Vagina (tissue), 2 donors: ENCODE measurements at places on chromosomes 13 and 19.

- no peak for DNase-seq
Observed at GRCh38 chr13:106522112-106522705, 13.3 kb downstream of the EFNB2 start.

DNA sequence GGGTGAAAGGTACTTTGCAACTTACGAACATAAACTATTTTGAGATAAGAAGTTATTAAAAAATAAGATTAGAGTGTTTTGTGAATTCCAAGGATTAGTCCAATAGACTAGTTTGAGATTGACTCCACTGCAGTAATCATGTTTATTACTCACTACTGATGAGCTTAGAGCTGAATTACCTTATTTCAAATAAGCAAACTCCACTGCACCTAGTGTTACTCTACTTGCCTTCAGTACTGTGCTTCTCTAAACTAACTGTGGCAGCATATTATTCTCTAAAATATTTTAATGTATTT, 111.7 kb downstream of the MIPEP start:
- no peak for DNase-seq

- DNase-seq = no peak
Observed at GRCh38 chr13:45799451-45799850, 52.1 kb downstream of the SIAH3 start.

DNA sequence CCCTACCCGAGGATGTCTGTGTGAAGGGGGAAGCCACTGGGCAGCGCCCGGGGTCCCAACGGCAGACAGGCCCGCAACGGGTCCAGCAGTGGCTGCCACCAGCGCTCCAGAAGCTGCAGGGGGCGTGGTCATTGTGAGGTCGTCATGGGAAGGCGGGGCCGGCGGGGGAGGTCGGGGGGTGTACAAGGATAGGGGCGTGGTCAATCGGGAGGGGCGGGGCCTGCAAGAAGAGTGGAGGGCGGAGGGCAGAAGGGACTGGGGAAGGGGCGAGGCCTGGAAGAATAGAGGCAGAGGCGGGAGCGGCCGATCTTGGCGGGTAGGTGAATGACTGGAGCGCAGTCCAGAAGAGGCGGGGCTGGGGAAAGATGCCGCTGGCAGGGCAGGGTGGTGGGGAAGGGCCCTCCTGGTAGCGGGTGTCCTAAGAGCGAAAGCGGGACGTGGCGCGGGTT, 4.4 kb downstream of the FUZ start:
- no peak for DNase-seq

- no peak for DNase-seq
Observed at GRCh38 chr19:16585094-16585801, 13.0 kb upstream of the SLC35E1 start.

DNA sequence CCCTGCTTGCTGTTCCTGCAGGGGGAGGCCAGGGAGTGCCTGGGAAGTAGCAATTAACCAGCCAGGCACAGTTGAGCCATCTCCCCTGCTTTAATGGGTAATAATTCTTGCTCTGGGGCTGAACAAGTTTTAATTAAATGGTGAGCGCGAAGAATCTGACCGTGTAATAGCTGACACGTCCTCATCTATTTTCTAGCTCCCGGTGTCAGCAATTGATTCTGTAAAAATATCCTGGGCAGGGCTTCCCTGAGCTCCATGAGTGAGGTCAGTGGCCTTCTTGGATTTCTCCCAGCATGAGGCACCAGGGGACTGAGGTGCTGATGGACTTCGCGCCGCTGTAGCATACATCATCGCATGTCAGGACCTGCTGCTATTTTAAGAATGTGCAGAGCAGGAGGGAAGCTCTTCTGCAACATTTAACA, 26.9 kb downstream of the SIPA1L3 start:
- no peak for DNase-seq

DNA sequence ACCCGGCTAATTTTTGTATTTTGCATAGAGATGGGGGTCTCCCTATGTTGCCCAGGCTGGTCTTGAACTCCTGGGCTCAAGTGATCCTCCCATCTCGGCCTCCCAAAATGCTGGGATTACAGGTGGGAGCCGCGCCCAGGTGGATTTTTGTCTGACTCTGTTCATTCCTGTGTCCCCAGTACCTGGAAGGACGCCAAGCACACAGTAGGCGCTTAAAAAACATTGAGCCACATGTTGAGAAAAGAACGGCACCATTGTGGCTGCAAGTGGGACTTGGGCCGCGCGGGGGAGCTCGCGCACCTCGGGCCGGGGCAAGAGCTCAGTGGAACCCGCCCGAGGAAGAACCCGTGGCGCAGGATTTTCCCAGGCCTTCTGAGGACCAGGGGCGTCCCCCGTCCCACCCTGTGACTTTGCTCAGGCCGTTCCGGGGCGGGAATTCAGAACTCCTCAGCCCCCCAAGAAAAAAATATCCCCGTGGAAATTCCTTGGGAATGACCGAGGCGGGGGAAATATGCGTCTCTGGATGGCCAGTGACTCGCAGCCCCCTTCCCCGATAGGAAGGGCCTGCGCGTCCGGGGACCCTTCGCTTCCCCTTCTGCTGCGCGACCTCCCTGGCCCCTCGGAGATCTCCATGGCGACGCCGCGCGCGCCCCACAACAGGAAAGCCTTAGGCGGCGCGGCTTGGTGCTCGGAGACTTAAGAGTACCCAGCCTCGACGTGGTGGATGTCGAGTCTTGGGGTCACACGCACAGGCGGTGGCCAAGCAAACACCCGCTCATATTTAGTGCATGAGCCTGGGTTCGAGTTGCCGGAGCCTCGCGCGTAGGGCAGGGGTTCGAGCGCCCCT, 1.4 kb upstream of the ICAM1 start:
- DNase-seq = no peak

GRCh38 chr13:113033054-113033850, 64.2 kb downstream of the MCF2L start:
- DNase-seq = no peak

- no peak for DNase-seq
Observed at GRCh38 chr19:45419396-45419795, 4.3 kb downstream of the ERCC1 start.

DNA sequence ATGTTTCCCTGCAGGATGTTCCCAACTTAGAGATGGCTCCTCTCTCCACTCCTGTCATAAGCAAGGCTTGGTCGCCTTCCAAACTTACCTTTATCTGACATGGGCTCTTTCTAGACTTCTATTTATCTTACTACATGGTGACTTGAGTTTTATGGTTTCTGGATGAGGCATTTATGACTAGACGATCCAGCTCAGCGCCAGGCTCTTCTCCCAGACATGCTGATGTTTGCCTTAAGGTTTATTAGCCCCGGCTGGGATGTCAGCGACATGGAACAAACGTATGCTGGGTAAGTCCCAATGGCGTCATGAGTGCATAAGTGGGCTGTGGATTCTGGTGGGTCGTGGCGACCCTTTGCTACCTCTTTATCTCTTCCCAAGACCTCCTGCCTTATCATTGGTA, 39.8 kb upstream of the SLC15A1 start:
- DNase-seq = no peak

- DNase-seq = no peak
Observed at GRCh38 chr13:41383386-41383785, 72.3 kb downstream of the NAA16 start.

DNA sequence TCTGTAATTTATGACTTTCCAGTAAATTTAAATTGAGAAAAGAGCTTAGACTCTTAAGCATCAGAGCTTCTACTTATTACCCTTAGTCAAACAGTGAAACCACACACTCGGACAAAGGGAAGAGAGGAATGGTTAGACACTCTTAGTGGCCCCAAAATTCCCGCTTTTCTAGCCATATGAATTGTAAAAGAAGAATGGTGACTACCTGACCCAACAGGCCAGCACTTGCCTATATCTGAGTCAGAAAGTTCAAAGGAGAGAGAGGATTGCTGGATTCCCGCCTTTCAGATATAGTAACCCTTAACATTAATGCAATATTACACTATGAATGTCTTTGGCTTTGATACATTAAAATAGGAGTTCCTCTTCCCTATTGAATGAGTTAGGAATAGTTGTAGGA, 317.3 kb downstream of the PCDH17 start:
- DNase-seq = no peak

GRCh38 chr19:23996549-23996948, 81.9 kb downstream of the ZNF726 start:
- DNase-seq = no peak

GRCh38 chr13:99356012-99356261, 48.7 kb upstream of the GPR183 start:
- DNase-seq = no peak

DNA sequence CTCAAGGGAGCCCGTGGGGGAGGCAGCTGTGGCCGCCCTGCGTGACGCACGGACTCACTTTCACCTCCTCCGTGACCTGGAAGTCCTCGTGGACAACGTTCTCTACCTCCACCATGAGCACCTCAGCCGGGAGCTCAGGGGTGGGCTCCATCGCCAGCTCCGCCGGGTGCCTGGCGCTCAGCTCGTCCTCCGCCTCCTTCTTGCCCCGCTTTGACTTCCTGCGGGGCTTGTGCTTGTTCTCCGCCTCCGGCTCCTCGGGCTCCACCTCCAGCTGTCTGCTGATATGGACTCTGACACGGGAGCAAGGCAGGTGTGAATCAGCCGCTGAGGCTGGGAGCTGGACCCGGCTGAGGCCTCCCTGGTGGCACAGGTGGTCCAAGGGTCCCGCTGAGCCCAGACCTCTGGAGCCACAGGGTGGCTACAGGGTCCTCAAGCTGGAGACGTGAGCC, 8.2 kb downstream of the LONP1 start:
- DNase-seq = no peak

- DNase-seq = no peak
Observed at GRCh38 chr19:10518444-10519361, 1.5 kb upstream of the S1PR5 start.

DNA sequence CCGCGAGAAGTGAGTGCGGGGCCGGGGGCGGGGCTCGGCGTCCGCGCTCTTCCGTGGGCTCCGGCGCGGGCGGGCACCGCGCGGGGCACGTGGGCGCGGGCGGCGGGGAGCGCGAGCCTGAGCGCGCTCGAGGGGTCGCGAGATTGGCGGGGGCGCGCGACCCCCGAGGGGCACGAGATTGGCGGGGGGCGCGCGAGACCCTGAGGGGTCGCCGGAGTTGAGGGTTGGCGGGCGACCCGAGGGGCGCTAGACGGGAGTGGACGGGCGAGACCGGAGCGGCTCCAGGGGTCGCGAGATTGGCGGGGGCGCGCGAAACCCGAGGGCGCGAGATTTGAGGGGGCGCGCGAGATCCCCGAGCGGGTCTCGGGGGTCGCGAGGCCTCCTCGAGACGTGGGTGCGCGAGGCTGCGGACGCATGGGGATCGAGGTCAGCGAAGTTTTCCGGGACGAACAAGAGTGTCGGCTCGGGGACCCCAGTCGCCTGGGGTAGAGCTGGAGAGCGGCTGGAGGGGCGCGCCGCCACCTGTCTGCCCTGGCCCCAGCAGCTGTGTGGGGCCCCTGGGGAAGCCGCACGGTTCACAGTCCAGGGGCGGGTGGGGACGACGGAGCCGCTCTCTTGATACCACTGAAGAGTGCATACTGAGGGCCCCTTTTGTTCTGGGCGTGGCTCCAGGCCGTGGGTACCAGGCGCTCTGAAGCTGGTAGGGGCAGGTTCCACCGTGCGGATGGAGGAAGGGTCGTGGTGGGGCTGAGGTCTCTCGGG, 682 bp downstream of the SSBP4 start:
- DNase-seq = no peak

DNA sequence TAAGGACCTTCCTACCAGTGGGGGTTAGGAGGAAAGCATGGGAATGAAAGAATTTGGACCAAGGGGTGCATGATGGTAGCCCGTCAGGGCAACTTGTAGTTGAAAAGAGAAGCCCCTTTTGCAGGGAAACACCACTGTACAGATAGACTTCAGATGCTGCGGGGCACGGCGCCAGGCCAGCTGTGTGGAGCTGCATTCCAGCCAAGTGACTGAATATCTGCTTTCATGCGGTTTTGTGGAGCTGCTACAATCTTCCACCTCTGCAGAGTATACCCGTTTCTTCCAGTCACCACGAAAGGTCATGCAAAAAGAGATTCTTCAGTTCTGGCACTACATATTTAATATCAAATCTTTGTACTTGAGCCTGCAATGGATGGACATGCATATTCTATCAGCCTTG, 104.7 kb downstream of the RGCC start:
- DNase-seq = no peak

- no peak for DNase-seq
Observed at GRCh38 chr13:42401376-42401775, 129.4 kb downstream of the AKAP11 start.

- no peak for DNase-seq
Observed at GRCh38 chr13:80215368-80215767, 125.6 kb downstream of the SPRY2 start.

GRCh38 chr13:64007339-64007738, 2591.7 kb upstream of the PCDH20 start:
- no peak for DNase-seq

- no peak for DNase-seq
Observed at GRCh38 chr13:98479496-98480003, 97.4 kb downstream of the STK24 start.

- peak; percentile 84 for DNase-seq
Observed at GRCh38 chr19:13104360-13104847, 1.7 kb upstream of the LYL1 start.

- no peak for DNase-seq
Observed at GRCh38 chr13:112737294-112737693, 47.5 kb downstream of the ATP11A start.

DNA sequence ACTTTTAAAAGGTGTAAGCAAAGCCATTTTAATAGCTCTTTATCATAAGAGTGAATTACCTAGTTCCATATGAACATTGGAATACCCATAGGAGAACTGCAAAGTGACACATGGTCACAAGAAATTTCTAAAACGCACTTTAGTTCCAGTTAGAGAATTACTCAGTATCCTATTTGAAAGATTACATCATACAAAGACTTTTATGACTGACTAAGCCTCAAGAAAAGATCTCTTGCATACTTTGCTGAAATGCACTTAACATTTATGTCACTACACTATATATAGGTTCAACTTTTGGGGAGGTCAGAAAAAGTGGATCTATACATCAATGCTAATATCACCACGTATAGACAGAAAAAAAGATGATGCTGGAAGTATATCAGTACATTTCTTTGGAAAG, 7.1 kb downstream of the PCDH9 start:
- no peak for DNase-seq

DNA sequence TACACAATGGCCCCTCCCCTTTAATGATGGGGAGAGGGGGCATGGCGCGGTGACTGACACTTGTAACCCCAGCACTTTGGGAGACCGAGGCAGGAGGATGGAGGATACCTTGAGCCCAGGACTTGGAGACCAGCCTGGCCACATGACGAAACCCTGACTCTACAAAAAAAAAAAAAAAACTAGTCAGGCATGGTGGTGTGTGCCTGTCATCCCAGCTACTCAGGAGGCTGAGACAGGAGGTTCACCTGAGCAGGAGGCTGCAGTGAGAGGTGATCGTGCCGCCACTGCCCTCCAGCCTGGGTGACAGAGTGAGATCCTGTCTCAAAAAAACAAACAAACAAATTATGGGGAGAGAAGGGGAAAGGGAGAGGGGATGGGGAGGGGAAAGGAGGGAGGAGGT, 13.8 kb upstream of the ZBTB7A start:
- DNase-seq = no peak

GRCh38 chr13:111115965-111116521, 933 bp downstream of the ARHGEF7 start:
- DNase-seq = no peak

GRCh38 chr19:7326105-7326877, 22.4 kb upstream of the ARHGEF18 start:
- DNase-seq = no peak
